ENCODE measurements at places on chromosomes 12 and 14. TPM values are rescaled to one million over a fixed set of nuclear protein-coding genes. Genes with fewer than 3 reads are reported as not detected.

DNA sequence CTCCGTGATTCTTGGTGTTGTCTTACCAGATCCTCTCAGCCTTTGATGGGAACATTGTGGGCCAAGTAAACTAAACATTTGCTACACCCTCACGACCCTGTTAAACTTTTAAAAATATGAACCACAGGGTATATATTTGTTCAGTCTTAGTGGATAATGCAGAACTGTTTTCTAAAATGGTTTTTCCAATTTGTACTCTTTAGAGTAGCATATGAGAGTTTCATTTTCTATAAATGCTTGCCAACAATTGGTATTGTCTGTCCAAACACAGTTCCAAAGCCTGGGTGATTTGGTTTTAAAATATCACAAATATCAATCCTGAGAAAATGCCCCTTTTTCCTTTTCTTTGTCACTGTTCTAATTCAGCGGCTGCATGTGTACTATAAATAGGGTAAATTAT is 6.7 kb upstream of the IL22 start:
- no peak for DNase-seq
- H3K27me3 ChIP-seq: no peaks in the 10 kb centered on the region
- no peak overlapping the region for H3K27ac ChIP-seq
- no peaks in the 10 kb centered on the region for H3K36me3 ChIP-seq
- no peak overlapping the region for H3K4me3 ChIP-seq
- no peaks in the 10 kb centered on the region for H3K4me1 ChIP-seq

GRCh38 chr12:67911275-67911600 is 78.0 kb upstream of the IFNG-AS1 start:
- DNase-seq: peak; percentile 25
- no peaks in the 10 kb centered on the region for H3K4me1 ChIP-seq
- H3K4me3 ChIP-seq: no peak overlapping the region
- no peaks in the 10 kb centered on the region for H3K27me3 ChIP-seq
- H3K27ac ChIP-seq: no peak overlapping the region

- no peak overlapping the region for H3K4me3 ChIP-seq
- H3K27me3 ChIP-seq: no peaks in the 10 kb centered on the region
These were observed 43.1 kb downstream of the SOX5 start for GRCh38 chr12:23906329-23906728.

- H3K4me3 ChIP-seq: no peak overlapping the region
- H3K27me3 ChIP-seq: no peaks in the 10 kb centered on the region
- H3K36me3 ChIP-seq: no peaks in the 10 kb centered on the region
- no peak overlapping the region for H3K27ac ChIP-seq
- no peaks in the 10 kb centered on the region for H3K4me1 ChIP-seq
- DNase-seq: no peak
These were observed 58.7 kb upstream of the GZMB start for GRCh38 chr14:24692382-24693352.

DNA sequence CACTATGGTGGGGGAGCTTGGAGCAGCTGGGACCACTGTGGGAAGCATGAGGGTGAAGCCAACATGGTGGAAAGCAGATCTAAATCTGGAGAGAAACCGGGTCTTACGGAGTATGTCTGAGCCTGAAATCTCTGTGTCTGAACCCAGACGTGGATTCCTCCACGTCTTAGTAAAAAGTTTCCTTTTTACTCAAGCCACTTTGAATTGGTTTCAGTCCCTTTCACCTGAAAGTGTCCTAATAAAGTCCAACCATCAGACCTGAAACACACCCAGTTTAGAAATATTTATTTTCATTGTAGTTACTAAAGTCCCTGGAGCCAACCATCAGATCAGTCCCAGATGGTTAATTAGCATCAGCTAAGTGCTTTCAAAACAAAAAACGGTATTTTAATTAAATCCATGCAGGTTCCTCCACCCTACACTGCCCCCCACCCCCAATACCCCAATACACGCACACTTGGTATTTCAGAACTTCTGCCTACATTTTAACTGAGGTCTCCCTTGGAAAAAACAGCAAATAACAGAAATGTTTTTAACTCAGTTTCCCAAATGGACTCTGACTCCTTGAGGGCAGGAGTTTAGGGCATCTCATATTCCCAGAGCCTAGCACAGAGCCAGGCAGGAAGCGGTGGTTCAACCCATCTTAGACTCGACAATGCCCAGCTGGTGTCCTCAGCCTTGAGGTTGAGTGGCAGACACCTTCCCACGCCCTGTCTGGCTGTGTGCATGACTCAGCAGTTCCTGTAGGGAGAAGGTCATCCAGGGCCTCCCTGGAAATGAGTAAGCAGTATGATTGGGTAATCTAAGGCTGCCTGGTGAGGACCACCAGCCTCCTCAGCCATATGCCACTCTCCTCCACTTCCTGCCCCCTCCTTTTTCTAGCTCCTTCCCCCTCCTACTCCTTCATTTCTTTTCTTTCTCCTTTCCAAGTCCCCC is 175.8 kb downstream of the TTC8 start:
- H3K4me1 ChIP-seq: no peaks in the 10 kb centered on the region
- H3K27ac ChIP-seq: no peak overlapping the region
- no peaks in the 10 kb centered on the region for H3K27me3 ChIP-seq
- DNase-seq: no peak

DNA sequence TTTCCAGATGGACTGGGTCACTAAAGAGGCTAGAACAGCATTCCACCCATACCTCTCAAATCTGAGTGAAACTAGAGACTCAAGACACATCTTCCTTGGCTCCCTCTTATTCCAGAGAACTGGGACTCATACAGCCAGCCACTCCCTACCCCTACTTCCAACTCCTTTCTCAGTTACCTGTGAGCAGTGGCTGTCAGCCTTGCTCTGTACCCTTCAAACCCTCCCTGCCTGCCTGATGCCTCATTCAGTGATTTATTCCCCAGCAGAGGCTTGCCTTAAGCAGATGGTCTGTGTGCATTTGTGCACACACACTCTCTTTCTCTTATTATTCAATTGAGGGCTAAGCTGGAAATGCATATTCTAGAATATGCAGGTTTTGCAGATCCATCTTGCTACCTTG is 14.6 kb downstream of the GPR84 start:
- peak overlapping the region; percentile 96 for H3K27ac ChIP-seq
- no peak for DNase-seq
- H3K4me1 ChIP-seq: peaks cover 48% of the 10 kb centered on the region
- peaks cover 37% of the 10 kb centered on the region for H3K36me3 ChIP-seq

DNA sequence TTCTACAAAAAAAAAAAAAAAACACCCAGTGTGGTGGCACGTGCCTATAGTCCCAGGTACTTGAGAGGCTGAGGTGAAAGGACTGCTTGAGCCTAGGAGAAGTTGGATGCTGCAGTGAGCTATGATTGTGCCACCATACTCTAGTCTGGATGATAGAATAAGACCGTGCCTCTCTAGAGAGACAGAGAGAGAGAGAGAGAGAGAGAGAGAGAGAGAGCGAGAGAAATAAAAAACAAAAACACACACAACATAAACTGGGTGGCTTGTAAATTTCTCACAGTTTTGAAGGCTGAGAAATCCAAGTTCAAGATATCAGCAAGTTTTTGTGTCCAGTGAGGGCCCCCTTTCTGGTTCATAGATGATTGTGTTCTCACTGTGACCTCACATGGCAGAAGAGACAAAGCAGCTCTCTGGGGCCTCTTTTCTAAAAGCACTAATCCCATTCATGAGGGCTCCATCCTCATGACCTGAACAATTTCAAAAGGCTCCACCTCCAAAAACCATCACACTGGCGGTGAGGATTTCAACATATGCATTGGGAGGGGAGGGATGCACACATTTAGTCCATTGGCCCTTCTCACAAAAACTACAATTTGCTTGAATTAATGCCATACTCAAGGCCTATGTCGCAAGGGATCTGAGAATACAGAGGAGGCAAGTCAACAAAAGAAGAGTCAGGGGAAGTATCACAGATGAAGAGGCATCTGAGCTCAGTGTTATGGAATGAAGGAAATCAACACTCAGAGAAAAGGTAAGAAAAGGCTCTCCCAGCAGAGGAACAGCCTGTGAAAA is 94.9 kb downstream of the PPM1H start:
- H3K27ac ChIP-seq: no peak overlapping the region
- H3K36me3 ChIP-seq: no peaks in the 10 kb centered on the region
- DNase-seq: no peak
- H3K27me3 ChIP-seq: no peaks in the 10 kb centered on the region
- no peak overlapping the region for H3K4me3 ChIP-seq

DNA sequence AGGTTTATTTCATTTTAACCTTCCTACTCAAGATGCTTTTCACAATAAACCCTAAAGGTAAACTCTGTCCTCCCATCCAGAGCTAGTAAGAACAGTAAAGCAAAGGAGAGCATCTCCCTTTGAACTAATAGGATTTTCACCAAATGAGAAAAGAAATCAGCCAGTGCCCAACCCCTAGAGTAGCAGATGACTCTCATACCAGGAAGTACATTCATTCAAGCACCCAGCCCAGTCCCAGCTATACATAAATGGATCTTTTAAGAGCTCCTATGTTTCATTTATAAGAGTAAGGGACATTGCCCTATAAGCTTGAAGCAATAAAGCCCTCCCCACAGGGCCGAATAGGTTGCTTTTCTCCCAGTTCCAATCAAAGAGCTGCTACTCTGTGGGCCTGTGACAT is 7.6 kb downstream of the BAZ2A start:
- no peak for DNase-seq
- H3K36me3 ChIP-seq: peaks cover 27% of the 10 kb centered on the region
- H3K27me3 ChIP-seq: no peaks in the 10 kb centered on the region
- H3K4me1 ChIP-seq: peaks cover 5% of the 10 kb centered on the region

KLRC4 gene
- polyA plus RNA-seq: 4.2 TPM

Measured in spinal cord (tissue), 10 donors.